Activated CD4-positive, alpha-beta T cell treated with anti-CD3 and anti-CD28 coated beads for 36 hours (primary cell): ENCODE measurements at places on chromosomes 4 and X. TPM values are rescaled to one million over a fixed set of nuclear protein-coding genes. Genes with fewer than 3 reads are reported as not detected.
A peak's percentile ranks its signal among the peaks of the same experiment; 100 is the strongest.

DNA sequence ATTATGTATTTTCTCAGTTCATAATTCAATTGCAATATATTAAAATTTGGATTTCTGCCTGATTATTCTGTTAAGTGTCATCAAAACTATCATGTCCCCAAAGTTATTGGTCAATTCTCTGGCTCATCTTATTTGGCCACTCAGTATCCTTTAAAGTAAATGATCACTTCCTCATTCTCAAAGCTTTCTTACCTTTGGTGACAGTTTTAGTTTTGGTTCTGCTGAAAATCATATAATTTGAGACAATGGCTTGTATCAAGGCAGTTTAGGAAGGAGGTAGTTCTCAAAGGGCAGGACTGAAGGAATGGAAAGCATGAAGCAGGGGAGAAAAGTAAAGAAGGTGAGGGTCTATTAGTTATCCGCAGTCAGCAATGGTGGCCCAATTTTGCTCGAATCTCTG lies 1832.1 kb downstream of the ARAP2 start:
- H3K4me3 ChIP-seq = no peak overlapping the region
- H3K27me3 ChIP-seq = no peaks in the 10 kb centered on the region
- no peak for DNase-seq
- H3K27ac ChIP-seq = no peak overlapping the region
- H3K4me1 ChIP-seq = no peaks in the 10 kb centered on the region
- no peaks in the 10 kb centered on the region for H3K36me3 ChIP-seq

GRCh38 chrX:17375637-17376430 lies 834 bp downstream of the NHS start:
- peak; percentile 12 for DNase-seq
- peaks cover 34% of the 10 kb centered on the region for H3K27me3 ChIP-seq
- no peak overlapping the region for H3K27ac ChIP-seq
- H3K4me1 ChIP-seq = peaks cover 13% of the 10 kb centered on the region
- H3K4me3 ChIP-seq = peak overlapping the region; percentile 43

The ADH1C gene
- not detected for total RNA-seq

DNA sequence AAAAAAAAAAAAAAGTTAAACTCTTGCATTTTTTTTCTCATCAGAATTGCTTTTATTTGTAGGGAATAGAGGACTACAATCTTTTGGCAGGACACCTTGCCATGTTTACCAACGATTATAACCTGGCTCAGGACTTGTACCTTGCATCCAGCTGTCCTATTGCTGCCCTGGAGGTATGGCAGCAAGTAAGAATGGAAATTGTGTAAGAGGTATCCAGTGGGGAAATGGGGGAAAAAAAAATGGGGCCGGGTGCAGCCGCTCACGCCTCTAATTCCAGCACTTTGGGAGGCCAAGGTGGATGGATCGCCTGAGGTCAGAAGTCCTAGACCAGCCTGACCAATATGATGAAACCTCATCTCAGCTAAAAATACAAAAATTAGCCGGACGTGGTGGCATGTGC lies 49.8 kb downstream of the WDR19 start:
- peaks cover 8% of the 10 kb centered on the region for H3K36me3 ChIP-seq
- H3K4me3 ChIP-seq = no peak overlapping the region
- DNase-seq = no peak
- H3K27me3 ChIP-seq = no peaks in the 10 kb centered on the region

- H3K36me3 ChIP-seq = no peaks in the 10 kb centered on the region
- no peaks in the 10 kb centered on the region for H3K4me1 ChIP-seq
- H3K4me3 ChIP-seq = no peak overlapping the region
- no peak for DNase-seq
Measured at GRCh38 chr4:149031399-149031798, 589.2 kb upstream of the NR3C2 start.

The APLN gene
- 2.1 TPM for total RNA-seq

The TMPRSS11D gene
- total RNA-seq = not detected

DNA sequence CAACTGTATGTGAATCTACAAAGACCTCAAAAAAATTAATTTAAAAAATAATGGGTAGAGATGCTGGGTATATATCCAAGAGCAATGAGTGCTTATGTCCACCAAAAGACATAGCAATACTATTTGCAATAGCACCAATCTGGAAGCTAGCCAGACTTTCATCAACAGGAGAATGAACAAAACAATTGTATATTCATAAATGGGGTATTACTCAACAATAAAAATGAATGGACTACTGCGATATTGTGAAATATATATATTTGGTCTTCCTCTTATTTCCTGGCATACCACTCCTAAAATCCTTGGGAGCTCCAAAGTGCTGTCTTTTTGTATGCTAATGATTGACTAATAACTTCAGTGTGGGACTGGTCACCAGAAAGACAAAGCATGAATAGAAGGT lies 77.5 kb downstream of the MSN start:
- no peaks in the 10 kb centered on the region for H3K27me3 ChIP-seq
- H3K27ac ChIP-seq = no peak overlapping the region
- no peak for DNase-seq
- peaks cover 60% of the 10 kb centered on the region for H3K4me1 ChIP-seq
- peaks cover 31% of the 10 kb centered on the region for H3K36me3 ChIP-seq

The MAD2L1 gene
- 104 TPM for total RNA-seq

GRCh38 chr4:20603671-20604313 lies 96.5 kb upstream of the PACRGL start:
- H3K4me1 ChIP-seq = no peaks in the 10 kb centered on the region
- H3K4me3 ChIP-seq = no peak overlapping the region
- no peaks in the 10 kb centered on the region for H3K36me3 ChIP-seq
- no peaks in the 10 kb centered on the region for H3K27me3 ChIP-seq
- no peak overlapping the region for H3K27ac ChIP-seq

DNA sequence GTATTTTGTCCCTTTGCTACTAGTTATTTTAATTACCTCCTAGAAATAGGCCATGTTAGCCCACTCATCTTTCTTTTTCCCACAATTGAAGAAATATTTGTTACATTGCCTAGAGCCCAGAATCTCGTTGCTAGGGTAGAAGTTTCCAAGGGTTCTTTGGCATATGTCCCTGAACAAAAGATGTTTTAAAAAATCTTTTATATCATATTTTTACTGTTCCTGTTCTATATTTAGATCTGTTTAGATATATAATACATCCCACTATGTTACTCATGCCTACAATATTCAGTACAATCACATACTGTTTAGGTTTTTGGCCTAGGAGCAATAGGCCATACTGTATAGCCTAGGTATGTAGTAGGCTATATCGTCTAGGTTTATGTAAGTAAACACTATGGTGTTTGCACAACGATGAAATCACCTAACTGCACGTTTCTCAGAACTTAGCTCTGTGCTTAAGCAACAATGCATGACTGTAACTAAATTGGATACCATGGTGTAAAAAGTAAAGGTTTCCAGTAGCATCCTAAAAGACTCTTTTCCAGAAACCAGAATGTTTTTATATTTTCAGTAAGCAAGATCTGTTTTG lies 236.0 kb upstream of the SLIT2 start:
- H3K36me3 ChIP-seq = no peaks in the 10 kb centered on the region
- no peak for DNase-seq
- no peaks in the 10 kb centered on the region for H3K4me1 ChIP-seq
- no peaks in the 10 kb centered on the region for H3K27me3 ChIP-seq
- H3K27ac ChIP-seq = no peak overlapping the region
- H3K4me3 ChIP-seq = no peak overlapping the region

GRCh38 chr4:143667461-143667860 lies 33.0 kb downstream of the FREM3 start:
- DNase-seq = no peak
- no peaks in the 10 kb centered on the region for H3K36me3 ChIP-seq
- H3K4me1 ChIP-seq = no peaks in the 10 kb centered on the region
- no peak overlapping the region for H3K27ac ChIP-seq
- H3K4me3 ChIP-seq = no peak overlapping the region

- H3K4me1 ChIP-seq = peaks cover 4% of the 10 kb centered on the region
- H3K27ac ChIP-seq = no peak overlapping the region
- H3K4me3 ChIP-seq = peak overlapping the region; percentile 38
- H3K27me3 ChIP-seq = peaks cover 28% of the 10 kb centered on the region
- peaks cover 1% of the 10 kb centered on the region for H3K36me3 ChIP-seq
- DNase-seq = no peak
Measured at GRCh38 chrX:84186603-84187532, 1.1 kb downstream of the RPS6KA6 start.

DNA sequence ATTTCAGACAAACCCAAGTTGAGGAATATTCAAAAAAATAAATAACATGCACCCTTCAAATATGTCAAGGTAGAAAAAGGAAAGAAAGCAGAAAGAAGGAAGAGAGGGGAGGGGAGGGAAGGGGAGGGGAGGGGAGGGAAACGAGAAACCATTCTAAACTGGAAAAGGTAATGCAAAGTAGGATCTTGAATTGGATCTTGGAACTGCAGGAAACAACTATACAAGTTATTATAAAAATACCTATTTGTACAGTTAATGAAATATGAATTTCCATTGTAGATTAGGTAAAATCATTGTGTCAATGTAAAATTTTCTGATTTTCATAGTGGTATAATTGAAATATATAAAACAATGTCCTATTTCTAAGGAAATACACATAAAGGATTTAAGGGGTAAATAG lies 668.4 kb downstream of the FAT4 start:
- no peaks in the 10 kb centered on the region for H3K36me3 ChIP-seq
- H3K27me3 ChIP-seq = no peaks in the 10 kb centered on the region
- no peak overlapping the region for H3K4me3 ChIP-seq

DNA sequence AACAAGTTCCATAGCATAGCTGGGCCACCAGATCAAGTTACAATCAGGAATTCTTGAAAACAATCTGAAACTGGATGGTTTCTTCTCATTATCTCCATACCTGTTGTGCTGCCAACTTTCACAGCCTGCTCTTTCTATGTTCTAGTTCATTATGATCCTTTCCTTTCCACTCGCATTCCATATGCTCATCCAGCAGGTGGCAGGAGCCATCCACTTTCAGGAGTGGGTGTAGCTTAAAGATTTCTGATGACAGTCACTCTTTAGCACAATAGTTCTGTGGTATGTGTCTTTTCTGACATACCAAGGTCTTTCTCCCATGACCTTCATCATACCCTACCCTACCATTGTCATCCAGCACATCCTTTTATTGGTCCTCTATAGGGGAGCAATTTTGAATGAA lies 46.4 kb downstream of the PAGE2 start:
- H3K4me1 ChIP-seq = no peaks in the 10 kb centered on the region
- H3K36me3 ChIP-seq = no peaks in the 10 kb centered on the region
- peak; percentile 54 for DNase-seq
- H3K27ac ChIP-seq = no peak overlapping the region
- H3K27me3 ChIP-seq = no peaks in the 10 kb centered on the region
- H3K4me3 ChIP-seq = no peak overlapping the region

The GLUD2 gene
- total RNA-seq = 0.91 TPM

The KCTD8 gene
- not detected for total RNA-seq

The TACR3 gene
- not detected for total RNA-seq

DNA sequence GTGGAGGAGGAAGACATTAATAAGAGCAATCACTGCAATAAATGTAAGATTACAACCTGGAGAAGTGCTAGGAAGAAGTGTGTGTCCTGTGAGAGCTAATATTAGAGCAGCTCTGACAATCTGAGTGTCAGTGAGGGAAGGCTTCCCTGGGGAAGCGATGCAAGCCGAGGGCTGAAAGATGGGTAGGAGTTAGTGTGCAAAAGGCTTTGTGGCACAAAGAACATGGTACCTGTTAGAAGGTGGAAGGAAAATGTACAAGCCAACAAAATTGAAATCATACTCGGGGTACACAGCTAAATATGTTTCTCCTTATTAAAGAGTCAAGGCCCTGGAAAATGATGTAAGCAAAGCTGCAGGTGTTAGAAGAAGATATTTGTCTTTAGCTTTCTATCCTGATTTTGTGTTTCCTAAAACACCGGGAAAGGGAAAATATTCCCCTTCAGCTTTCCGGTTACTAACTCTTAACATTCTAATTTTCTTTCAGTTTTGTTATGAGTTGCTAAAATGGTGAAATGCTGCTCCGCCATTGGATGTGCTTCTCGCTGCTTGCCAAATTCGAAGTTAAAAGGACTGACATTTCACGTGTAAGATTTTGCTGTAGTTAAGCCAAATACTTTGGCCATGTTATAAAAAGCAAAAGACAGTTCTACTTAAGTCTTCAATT lies 808 bp downstream of the THAP6 start:
- H3K27me3 ChIP-seq = no peaks in the 10 kb centered on the region
- H3K4me3 ChIP-seq = no peak overlapping the region
- peak overlapping the region; percentile 95 for H3K27ac ChIP-seq
- H3K4me1 ChIP-seq = peaks cover 33% of the 10 kb centered on the region
- peaks cover 32% of the 10 kb centered on the region for H3K36me3 ChIP-seq

The ARSJ gene
- not detected for total RNA-seq

DNA sequence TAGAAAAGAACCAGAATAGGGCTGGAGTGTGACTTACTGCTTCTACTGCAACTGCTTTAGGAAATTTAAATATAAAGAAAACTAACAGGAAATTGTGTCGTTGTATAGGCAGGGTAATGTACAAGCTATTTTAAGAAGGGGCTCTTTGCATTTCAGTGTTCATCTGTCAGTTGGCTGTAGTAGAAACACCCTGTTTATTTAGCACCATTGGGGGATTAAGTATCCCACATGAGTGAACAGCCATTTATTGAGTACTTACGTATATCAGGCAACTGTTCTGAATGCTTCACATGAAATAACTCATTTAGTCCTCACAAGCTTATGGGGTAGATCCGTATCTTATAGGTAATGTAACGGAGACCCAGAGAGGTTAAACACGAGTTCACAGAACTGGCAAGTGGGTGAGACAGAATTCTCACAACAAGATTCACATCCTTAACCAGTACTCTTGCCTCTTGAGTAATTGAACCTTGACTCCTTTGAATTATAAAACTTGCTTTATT lies 23.9 kb downstream of the STIM2 start:
- H3K36me3 ChIP-seq = peaks cover 6% of the 10 kb centered on the region
- H3K27ac ChIP-seq = peak overlapping the region; percentile 93
- H3K4me3 ChIP-seq = peak overlapping the region; percentile 63
- no peaks in the 10 kb centered on the region for H3K27me3 ChIP-seq

DNA sequence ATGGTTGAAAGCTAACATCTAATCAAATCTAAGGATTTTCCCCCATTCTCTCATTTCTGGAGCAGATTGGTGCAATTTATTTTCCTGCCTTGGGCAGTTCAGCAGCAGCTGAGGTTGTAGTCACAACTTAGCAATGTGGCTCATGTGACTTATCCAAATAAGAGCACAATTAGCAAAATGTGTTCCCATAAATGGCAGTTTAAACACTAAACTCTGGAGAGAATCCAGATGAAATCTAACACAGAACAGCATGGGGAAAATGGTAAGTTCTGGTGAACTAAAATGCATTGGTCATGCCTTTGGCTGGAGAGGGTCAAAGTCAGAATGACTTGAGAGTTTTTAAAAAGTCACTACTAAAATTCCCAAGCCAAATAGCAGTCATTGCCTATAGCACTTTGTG lies 422.6 kb upstream of the DIPK2B start:
- no peak for DNase-seq
- peaks cover 30% of the 10 kb centered on the region for H3K4me1 ChIP-seq
- no peak overlapping the region for H3K4me3 ChIP-seq
- peaks cover 6% of the 10 kb centered on the region for H3K36me3 ChIP-seq
- H3K27ac ChIP-seq = no peak overlapping the region

The TMEM164 gene
- 12.2 TPM for total RNA-seq
